ENCODE measurements at places on chromosomes 12 and 14.

GRCh38 chr12:25550186-25550585, 2.9 kb downstream of the LMNTD1 start:
- no peak for DNase-seq

DNA sequence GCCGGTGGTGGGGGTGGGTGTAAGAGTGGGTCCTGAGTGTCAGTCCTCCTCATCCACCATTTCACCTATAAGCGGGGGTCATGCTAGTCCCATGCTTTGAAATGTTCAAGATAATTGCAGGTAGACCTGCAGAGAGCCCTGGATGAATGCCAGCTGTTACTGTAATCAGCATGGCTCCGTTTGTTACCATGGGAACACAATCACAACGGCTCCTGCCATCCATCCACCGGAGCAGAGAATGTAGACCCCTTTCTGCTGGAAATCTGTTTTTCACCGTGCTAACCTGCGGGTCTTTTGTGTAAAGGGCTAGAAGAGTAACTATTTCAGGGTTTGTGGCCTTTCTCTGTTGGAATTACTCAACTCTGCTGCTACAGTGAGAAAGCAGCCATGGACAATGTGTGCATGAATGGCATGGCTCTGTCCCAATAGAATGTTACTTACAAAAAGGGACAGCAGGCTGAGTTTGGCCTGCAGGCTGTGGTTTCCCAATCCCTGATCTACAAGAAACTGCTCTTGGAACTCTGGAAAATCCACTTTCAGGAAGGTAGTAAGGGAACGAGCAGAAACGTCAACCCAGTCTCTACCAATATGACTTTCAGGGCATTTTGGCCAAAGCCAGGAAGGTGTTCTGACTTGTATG, 36.1 kb downstream of the KCTD10 start:
- DNase-seq: no peak

GRCh38 chr12:116673681-116674111, 64.2 kb downstream of the SPRING1 start:
- no peak for DNase-seq

GRCh38 chr14:85532374-85533022, 2.6 kb downstream of the FLRT2 start:
- no peak for DNase-seq

DNA sequence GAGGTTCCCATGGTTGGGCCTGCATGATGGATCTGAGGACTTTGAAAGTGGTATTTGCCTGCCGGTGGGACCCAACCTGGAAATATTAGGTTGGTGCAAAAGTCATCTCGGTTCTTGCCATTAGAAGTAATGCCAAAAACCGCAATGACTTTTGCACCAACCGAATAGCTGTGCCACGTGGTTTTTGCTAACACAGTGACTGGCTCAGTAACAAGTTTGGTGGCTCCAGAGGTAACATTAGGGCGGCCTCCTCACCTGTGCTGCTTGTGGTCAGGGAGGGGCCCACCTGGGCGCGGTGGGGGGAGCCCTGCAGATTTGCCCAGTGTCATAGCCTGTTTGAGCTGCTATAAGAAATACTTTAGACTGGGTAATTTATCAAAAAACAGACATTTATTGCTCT, 1.8 kb downstream of the BDKRB2 start:
- no peak for DNase-seq

DNA sequence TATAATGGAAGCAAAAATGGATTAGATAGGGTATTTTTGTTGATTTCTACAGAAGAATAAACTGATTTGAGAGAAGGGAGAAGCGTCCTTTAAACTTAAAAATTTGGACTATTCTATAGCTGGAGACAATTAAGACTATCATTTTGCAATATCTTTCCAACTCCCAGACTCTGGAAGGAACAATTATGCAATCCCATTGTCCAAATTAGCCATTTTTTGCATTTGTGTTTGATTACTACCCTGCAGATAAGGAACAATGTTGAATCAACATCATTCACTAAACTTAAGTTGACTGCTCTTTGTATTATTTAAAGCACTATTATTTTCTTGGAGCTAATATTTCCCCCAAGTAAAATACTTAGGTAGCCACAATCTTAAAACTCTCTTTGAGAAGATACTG, 34.8 kb upstream of the SELPLG start:
- no peak for DNase-seq

DNA sequence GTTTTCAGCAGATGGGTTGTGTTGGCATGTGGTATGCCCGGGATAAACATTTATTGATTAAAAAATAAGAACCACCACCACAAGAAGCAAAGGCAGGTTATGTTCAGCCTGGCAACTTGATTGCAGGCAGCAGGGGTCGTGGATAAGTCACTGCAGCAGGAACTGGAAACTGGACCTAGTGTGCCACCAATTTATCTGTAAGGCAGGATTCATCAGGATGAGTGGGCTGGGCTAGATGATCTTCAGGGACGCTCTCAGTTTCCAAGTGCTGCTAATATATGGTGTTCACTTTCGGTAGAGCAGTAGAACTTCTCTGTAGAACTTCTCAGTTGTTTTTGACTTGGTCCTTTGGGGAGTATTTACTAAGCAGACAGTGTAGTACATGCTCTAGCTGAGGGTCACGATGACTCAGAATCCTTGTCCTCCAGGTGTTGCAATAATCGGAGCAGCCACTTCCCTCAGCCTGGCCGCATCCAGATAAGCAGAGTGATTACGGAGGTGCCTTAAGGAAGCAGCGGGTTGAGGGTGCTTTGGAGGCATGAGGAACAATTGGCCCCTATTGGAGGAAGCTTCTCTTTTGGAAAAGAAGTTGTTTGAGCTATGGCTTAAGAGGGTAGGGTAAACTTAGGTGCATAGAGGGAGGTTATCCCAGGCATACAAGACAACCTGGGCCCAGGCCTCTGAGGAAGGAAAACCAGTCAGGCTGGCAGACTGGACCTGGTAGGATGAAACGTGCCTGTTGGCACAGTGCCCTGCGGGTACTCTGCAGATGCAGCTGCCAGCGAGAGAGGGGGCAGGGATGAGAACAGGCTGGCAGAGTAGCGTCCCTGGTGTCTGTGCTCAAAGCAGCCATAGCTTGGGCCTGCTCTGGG, 104.0 kb downstream of the GPR135 start:
- DNase-seq: no peak

GRCh38 chr14:22572562-22573058, 16.4 kb downstream of the DAD1 start:
- DNase-seq: no peak

DNA sequence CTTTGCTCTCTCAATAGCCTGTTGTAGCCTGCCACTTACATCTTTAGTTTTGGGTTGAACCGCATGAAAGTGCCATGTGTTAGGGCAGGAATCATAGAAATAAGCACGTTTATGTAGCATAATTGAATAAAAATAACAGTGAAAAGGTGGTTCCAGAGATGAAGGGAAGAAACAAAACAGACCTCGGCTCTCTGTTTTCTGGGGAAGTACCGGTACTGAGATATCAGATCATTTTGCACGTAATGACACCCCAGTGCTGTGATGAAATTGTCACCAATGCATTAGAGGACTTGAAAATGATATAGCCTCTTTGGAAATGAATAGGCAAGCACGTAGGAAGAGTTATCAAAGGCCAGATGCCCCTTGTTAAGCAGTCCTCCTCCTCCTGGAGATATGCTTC, 42.5 kb upstream of the DLK1 start:
- DNase-seq: no peak

DNA sequence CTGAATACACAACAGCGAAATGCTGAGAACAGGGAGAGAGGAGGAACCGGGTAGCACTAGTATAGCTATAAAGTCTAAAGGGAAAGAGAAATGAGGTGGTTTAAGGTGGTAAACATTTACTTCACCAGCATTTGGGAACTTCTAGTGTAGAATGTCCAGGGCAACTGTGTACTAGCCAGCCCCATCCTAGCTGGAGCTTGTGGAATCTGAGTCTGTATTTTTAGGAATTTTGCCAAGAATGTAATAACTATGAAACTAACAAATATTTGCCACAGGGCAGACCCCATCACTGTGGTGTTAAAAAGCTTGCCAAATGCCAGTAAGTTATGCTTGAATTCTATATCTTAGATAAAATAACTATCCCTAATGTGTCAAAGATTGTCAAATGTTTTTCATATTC, 398.9 kb upstream of the MIS18BP1 start:
- no peak for DNase-seq

GRCh38 chr14:51880835-51881580, 20.6 kb downstream of the GNG2 start:
- DNase-seq: no peak

DNA sequence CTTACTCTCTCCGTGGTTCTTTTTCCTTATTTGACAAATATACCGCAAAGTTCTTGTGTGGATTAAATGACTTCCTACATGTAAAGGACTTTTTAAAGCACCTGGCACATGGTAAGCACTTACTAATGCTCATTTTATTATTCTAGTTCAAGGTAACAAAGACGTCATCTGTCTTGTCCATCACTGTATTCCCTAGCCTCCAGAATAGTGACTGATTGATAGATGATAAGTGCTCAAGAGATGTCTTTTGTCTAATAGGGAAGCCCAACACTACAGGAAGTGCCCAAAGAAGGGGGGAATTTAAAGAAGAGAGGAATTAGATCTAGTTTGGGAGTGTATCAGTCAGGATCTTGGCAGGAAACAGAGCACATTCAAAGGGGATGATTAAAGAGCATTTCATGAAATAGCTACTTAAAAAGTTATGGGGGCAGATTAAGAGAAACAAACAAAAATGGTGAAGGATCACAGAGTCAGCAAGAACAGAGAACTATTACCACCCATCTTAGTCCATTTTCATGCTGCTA, 151.9 kb downstream of the GXYLT1 start:
- DNase-seq: no peak

DNA sequence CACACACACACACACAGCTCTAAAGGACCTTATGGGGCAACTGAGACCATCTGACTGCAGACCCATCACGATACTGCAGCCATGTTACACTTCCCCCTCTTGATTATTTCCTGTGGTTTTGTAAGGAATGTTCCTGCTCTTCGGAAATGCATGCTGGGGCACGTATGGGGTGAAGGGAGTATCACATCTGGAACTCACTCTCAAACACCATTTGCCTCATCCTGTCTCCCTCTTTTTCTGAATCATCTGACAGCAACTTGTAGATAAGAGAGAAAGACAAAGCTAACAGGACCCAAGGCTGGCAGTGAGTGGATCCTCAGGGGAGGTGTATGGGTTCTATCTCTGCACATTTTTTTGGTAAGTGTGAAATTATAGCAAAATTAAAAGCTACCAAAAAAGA, 50.3 kb downstream of the RIMBP2 start:
- no peak for DNase-seq

DNA sequence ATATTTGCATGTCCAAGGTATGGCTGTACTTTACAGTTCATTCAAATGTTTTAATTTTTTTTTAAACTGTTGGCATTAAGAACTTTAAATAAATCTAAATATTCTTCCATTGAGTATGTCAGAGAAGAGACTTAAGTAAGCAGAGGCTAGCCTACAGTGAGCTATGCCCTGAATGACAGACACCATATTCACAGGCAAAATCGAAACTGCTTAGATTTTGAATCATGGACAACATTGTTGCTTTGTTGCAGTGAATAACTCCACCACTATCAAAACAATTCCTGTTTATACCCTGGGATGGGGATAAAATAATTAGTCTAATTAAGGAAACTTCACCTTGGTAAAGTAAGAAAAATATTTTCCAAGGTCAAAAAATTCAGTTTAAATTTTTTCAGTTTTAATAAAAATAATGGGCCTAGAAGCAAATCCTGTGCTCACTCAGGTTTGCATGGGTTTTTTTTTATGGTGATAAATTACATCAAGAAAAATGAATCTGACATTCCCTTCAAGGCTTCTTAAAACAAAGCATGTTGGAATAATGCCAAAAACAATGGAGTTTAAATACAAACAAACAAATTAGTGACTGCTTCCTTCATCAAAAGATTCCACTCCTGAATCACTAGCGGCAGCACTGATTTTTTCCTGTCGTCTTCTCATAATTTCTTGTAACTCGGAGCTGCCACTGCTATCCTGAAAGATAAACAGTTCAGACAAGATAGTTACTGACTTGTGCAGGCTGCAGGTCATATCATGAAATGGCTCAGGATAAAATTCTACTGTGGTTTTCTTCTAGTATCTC, 168.2 kb downstream of the EPS8 start:
- DNase-seq: no peak

DNA sequence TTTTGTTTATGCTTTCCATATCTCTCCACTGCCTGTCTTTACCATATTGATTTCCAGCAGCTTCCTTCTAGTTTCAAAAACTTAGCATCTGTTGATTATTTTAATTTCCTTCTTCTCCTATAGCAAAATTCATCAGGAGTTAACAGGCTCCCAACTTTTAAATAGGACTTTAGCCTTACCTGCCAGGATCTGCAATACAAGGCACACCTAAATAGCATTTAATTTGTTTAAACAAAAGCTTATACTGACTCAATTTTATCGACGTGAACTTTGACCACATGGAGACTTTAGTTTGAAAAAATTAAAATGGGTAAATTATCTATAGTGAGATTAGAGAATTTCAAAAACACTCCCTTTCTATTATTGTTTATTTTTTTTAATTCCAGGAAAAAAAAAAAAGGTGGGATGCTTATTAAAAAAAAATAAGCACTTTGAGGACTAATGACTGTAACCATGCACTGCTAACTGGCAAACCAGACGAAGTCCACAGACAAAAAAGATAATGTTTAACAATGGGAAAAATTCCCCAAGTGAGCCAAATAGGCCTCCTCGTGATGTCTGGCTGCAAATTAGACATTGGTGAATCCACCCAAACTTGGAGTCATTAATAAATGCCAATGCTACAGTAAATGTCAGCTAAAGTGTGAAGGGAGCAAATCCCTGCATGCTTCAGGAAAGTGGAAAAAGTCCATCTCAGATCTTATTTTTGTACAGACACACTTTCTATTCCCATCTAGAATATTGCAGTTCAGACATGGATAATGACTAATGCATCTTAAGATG, 40.7 kb downstream of the RMST start:
- DNase-seq: no peak

- no peak for DNase-seq
These were observed 248.5 kb downstream of the GLT1D1 start for GRCh38 chr12:129101816-129102215.

DNA sequence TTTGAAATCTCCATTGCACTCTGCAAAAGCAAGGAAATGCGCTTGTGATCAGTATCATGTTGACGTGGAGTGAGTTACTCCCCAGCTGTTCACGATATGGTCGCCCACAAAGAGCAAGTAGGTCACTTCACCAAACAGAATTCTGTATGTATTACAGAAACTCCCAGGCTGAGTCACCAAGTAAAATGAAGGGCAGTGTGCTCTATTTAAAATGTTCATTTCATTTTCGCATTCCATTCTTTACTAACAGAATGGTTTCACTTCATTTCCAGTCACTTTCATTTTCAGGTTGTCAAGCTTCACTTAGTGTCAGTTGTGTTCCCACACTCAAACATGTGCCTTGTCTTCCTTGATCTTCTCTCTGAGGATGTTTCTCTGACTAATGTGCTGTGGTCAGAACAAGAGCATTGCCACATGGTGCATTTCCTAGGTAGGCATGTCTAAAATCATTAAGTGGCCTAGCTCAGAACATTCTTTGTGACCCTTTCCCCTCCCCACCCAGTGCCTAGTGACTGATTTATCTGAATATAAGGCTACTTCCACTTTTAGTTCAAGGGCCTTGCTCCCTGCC, 391.2 kb downstream of the RAD51B start:
- DNase-seq: no peak
